NCI-H2227 treated with DMSO at 0.1 percent for 48 hours (cell line): ENCODE measurements at places on chromosomes 6 and 20.
A peak's percentile ranks its signal among the peaks of the same experiment; 100 is the strongest.

- no peak for DNase-seq
These were observed 8.9 kb downstream of the SIRPA start for GRCh38 chr20:1904135-1904534.

DNA sequence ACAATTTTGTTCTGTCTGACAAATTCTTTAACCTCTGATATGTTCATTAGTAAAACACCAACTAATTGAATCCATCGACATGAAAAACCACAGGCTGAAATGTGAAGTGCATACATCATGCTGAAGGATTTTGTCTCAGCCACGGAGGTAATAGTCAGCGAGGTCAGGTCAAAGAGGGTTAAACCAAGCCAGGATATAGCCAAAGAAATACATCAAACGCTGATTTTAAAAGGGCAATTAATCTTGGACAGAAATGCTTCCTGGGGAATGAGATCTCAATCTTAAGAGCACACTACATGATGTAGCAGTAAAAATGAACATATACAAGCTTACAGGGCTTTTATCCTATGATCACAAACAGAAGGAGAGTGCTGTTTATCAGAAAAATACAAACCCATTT is 106.7 kb downstream of the PRDM1 start:
- no peak for DNase-seq

DNA sequence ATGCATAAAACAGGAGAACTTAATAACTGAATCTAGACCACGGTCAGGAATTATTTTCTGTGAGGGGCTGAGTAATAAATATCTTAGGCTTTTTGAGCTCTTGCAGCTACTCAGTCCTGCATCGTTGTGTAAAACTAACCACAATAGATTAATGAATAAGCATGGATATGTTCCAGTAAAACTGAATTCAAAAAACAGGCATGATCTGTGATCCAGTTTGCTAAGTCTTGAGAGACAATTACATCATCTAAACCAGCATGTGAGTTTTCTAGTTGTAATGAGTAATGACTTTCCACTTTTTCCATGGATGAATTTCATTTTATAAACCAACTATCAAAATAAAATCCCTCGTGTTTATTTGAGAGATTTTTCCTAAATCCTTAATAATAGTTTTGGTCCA is 336.8 kb downstream of the RFPL4B start:
- no peak for DNase-seq

GRCh38 chr6:6539036-6539435 is 49.5 kb upstream of the LY86 start:
- no peak for DNase-seq

- no peak for DNase-seq
These were observed 14.5 kb upstream of the SIRPG start for GRCh38 chr20:1671891-1672669.

DNA sequence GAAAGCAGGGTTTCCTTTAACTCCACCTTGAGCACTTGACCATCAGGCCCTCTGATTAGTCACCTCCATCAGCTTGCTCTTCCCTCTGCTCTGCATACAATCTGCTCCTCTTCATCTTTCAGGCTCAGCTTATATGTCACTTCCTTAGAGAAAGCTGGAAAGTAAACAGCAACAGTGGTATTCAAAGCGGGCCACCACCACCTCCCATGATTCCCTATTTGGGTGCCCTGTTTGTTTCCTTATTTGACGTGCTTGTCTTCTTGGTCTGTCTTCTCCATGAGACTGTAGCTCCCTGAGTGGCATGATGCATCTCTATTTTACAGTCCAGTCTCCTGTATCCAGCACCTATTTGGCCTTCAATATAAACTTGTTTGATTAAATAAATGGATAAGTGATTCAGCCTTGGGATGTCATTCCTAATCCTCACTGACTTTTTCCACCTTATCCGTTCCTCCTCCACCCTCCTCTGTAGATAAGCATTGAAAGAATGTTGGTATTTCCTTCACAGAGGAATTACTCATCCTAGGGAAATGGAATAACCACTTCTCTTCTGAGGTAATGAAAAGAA is 102.8 kb upstream of the SGK1 start:
- DNase-seq, result no peak

GRCh38 chr6:73774311-73774774 is 78.3 kb downstream of the CD109 start:
- no peak for DNase-seq

DNA sequence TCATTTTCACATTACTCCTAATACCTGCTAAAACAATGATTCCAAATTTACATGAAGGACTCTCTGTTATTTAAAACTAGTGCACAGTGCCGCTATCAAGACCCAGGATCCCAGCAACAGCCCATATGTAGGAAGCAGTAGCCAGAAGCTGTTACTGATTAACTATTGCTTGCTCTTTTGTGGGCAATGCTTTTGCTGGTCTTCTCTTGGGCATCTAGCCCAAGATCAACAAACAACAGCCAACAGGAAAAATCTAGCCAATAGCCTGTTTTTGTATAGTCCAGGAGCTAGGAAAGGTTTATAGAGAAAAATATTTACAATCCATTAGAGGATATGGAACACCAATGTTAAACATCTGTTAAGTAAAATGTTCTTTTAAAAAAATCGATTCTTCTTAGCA is 22.1 kb upstream of the TENT5A start:
- no peak for DNase-seq

GRCh38 chr6:63904650-63905248 is 269.1 kb downstream of the PHF3 start:
- no peak for DNase-seq

DNA sequence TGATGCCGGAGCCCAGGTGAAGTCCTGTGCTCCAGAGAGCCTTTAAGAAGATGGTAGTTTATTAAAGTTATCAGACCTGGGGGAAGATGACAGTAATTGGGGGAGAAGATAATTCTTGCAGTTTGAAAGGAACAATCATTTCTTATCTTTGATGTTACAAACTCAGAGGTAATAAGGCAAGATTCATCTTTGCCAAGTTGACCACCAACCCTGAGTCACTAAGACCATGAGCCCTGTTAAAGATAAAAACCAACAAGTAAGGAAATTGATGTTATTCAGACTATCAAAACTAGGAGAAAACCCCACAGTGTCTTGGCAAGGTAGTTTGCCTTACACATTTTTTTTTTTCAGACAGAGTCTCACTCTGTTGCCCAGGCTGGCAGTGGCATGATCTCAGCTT is 73.1 kb downstream of the MKKS start:
- DNase-seq, result no peak

- DNase-seq, result peak; percentile 16
These were observed 3.7 kb downstream of the GRIK2 start for GRCh38 chr6:101397199-101397598.

DNA sequence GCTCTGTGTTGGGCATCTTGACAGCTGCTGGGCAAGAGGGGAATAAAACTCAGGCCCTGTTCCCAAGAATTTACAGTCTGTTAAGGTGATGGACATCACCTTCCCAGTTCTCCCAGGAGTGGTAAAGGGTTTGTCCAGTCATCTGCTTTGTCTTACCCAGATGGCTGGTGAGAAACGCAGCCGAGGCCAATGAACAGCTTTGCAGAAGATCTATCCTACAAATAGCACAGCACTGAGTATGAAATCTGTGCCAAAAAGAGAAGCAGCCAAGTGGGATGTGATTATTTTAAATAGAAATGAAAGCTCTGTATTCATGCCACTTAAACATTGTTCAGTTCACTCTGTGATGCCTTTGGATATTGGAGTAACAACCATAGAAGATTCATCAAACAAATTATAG is 132.7 kb upstream of the SLC22A16 start:
- no peak for DNase-seq

DNA sequence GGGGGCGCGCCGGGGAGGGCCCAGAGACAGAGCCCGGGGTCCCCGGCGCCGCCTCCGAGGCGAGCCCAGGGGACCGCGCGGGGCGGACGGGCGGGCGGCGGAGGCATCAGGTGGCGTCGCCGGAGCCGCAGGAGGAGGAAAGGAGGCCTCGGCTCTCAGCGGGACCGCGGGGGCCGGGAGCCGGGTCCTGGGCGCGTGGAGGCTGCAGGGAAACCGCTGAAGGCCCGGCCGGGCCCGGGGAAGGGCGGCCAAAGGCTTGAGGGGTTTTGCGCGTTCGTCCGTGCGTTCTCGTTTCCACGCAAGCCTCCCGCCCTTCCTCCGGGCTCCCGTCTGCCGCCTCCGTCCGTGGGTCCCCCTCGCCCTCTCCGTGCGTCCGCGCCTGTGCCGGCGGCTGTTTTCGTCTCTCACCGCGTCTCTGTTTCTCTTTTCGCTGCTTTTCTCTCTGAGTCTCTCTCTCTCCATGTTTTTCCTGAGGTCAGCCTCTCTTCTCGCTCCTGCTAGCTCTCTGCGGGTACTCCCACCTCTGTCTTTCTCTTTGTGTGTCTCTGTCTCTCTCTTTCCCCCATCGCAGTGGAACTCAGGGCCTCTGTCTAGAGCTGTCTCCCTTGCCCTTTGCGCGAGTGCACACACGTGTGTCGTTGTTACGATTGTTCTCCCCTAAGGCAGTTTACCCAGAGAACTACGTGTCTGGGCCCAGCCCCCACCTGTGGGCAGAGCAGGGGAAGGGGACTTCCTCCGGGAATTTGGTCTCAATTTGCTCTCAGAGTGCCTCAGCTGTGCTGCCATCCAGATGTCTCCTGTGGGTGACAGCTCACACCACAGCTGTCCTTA is 2.1 kb downstream of the IRF4 start:
- DNase-seq, result no peak

DNA sequence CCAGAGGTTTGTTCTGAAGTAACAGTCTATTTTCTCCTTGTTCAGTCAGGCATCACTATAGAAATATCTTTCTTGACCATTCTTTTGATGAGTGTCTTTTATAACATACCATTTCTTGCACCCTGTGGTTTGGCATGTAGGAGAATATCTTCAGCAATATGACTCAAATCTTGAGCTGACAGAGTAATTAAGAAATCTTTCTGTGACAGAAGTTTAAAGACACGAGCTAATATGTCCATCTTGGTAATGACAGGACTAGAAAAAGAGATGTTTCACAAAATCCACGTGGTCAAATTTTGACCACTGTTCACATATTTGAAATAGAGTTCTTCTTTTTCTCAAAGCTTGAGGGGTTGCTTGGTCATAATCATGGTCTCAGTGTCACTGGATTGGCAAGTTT is 149.9 kb downstream of the MYB start:
- DNase-seq, result no peak

DNA sequence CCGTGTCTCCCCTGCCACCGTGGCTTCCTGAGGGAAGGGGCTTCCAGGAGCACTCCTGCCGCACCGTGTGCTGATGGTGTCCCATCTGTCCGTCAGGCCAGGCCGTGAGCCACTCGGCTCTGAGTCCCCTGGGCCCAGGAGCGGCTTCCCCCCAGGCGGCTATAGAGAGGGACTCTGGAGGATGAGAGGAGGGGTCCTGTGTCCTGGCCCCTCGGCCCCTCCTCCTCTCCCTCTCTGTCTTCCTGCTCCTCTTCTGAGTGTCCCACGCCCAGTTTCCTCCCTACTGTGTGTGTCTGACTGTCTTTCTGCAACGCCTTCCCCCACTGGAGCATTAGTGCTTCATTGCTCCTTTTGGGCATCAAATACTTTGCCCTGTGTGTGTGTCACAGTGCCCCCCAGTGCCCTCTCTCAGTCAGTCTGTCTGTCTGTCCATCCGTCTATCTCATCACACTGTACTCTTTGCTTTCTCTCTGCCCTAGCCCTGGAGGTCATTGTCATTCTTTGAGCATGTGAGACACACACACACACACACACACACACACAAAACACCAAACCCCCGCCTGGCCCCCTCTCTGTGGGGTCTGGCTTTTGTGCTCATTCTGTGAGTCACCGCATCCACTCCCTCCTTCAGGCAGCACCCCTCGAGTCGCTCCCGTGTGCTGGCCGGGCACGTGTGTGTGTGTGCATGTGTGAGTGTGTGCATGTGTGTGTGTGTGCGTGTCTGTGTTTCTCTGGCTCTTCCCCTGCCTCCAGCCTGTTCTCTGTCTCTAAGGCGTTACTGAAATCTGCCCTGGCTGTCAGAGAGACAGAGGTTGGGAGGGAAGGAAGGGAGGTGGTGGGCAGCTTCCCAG is 71.9 kb downstream of the SRC start:
- no peak for DNase-seq

DNA sequence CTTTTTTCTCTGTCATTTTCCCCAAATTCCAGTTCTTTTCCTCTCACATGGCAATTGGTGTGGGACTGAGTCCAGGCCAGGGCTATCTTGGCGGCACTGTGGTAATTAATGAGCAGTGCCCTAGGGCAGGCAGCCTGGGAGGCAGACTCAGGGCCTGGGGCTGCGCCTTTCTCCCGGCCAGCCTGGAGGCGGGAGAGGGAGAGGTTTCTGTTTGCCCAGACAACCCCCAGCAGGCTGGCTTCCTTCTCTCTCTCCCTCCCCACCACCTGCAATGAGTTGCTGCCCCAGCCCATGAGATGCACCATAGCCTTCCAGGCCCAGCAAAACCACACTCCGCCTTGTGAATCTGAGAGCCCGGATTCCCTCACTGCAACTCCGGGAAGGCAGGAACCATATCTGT is 15.1 kb upstream of the CCDC167 start:
- DNase-seq, result no peak

DNA sequence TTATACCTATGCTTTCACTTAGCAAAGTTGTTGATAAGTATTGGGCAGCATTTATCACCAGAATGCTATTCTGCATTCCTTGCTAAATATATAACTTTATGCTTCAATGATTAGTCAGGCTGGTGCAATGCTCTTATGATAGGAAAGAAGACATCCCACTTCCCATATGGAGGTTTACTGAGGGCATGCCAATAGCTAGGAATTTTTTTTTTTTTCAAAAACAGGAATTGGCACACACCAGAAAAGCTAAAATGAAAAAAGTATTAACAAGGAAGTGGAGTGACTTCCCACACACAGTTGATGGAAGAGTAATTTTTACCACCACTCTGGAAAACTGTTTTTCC is 90.8 kb downstream of the FRK start:
- DNase-seq, result no peak

- DNase-seq, result no peak
These were observed 100.0 kb upstream of the RIPOR2 start for GRCh38 chr6:25035512-25036435.

- DNase-seq, result no peak
These were observed 5.6 kb upstream of the BEND6 start for GRCh38 chr6:56949265-56949664.

GRCh38 chr20:57468523-57469417 is 56.2 kb downstream of the CTCFL start:
- DNase-seq, result no peak

DNA sequence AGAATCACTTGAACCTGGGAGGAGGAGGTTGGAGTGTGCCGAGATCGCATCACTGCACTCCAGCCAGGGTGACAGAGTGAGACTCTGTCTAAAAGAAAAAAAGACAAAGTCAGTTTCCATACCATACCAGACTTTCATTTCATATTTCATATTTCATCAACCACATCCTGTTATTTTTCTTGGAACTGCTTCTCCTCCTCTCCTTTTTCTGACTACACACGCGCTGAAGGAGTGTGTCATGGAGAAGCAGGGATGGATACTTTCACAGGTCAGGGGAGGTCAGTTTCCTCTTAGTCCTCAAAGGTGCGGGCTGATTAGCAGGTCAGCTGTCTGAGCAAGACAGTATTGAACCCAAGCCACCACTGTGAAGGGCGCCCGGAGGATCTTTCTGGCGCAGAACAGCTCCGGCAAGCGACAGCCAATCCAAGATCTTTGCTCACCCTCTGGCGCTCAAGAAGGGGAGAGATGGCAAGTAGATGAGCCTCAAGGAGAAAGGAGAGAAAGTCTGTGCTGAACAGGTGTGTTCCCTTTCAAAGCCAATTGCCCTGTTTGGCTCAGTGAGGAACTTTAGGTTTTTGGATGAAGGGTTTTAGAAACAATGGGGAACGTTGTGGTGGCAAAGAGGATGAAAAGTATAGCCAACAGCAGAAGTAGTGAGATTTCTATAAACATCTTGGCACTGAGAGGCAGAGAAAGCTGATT is 18.9 kb upstream of the SYNJ2 start:
- DNase-seq, result no peak
